H4 (cell line): ENCODE measurements at places on chromosomes 1 and 21. TPM values are rescaled to one million over a fixed set of nuclear protein-coding genes. Genes with fewer than 3 reads are reported as not detected.

DNA sequence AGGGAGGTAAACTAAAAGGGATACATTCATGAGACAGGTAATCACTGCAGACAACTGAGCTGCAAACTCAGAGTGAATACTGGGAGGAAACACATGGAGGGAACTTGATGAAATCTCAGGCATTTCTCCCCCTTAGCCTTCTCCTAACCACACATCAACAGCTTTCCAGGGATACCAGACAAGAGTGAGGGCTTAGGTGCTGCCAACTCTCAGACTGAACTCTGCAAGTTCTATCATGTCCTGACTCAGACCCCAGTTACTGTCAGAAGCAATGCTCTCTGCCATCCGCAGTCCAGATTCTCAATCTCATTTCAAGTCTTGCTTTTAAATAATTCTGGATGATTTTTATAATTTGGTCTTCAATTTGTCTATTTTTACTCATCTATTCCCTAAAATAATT is 267.3 kb downstream of the LTN1 start:
- DNase-seq = no peak

DNA sequence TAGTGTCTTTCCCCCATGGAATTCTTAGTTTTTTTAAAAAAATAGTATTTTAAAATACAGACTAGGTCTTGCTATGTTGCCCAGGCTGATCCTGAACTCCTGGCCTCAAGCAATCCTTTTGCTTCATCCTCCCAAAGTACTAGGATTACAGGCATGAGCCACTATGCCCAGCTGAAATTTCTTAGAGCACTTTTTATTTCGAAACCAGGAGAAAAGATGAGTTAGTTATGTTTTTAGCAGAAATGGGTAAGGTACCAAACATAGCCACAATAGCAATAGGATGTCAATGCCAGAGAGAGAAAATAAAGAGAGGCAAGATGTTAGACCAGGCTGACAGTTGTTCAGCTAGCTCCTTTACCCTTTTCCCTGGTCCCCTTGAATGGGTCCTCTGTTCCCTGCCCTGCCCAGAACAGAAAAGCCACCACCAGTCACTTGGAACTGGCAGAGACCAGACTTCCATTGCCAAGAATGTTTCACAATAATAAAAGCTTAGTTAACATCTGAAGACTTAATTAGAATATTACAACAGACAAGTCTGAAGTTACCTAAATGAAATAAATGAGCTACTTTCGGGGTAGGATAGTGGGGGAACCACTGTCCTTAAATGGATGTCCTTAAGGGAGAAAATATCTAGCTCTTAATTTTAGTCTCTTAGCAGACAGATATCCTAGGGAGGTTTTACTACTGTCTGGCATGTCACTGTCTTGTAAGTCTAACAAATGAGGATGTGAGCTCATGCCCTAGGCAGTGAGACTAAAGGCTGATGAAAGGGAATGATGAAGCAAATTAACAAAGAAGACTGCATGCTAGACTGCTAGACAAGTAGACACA is 54.3 kb downstream of the ABL2 start:
- DNase-seq = peak; percentile 66

EVA1C gene
- 3.8 and 7.9 TPM in 2 replicates for total RNA-seq

GRCh38 chr21:33117101-33117888 is 47.4 kb downstream of the OLIG1 start:
- no peak for DNase-seq

DNA sequence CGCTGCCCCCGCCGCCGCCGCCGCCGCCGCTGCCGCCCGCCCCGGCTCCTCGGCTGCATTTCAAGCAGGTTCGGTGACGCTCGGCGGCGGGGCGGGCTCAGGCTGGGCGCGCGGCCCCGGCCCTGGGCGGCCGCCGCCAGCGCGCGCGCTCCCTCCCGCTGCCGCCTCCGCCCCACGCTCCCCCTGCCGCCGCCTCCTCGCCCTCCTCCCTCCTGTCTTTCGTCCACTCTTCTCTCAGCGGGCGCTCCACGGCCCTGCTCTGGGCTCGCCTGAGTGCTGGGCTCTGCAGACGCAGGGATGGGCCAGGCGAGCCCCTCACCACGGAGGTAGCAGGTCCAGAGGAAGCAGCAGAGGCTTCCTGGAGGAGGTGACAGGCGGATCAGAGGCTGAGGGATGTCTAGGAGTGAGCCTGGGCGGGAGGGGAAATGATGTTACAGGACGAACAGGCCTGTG is at the start of gene LRP8:
TSS of gene LRP8 (minus strand) at position 62 of the 453 bp plus-strand sequence. CDS start 158 bp downstream, outside the sequence.
- peak; percentile 66 for DNase-seq

- no peak for DNase-seq
These were observed 133.1 kb upstream of the KIAA1614 start for GRCh38 chr1:180779584-180779983.

SELL gene
- 5.0 and 5.1 TPM in 2 replicates for total RNA-seq

GRCh38 chr1:234246638-234247116 is 126.6 kb upstream of the COA6 start:
- DNase-seq = no peak

- DNase-seq = no peak
These were observed 77.1 kb upstream of the IPO9 start for GRCh38 chr1:201751872-201752271.

TPTE gene
- total RNA-seq = 3.7 and 4.5 TPM in 2 replicates

DNA sequence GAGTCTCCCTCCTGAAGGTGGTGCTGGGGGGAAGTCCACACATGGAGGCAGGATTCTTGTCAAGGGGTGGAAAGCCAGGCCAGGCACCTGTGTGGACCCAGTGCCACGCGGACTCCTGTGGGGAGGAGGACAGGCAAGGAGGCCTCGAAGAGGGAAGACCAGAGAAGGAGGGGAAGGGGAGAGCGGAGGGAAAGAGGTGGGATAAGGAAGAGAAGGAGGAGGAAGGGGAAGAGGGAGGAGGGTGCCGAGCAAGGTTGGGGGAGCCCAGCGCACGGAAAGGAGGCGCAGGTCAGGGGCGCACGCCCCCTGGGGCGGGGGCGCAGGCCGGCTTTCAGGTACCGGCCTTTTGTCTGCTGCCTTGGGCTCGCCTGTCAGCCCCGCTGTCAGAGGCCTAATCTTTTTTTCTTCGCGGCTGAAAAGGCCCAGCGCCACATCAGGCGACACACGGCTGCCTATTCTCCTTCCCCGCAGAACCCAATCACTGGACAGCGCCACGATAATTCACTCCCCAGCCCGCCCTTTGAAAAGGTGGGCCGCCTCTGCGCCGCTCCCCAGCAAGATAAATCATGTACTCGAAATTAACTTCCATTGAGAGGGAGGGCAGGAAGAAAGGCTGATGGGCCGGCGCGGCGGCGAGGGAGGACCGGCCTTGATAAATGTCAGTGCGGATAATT is 42.5 kb downstream of the PRDM16 start:
- DNase-seq = no peak

PLXNA2 gene
- 0.80 and 0.89 TPM in 2 replicates for total RNA-seq
